ENCODE measurements at places on chromosomes 2 and 18.

DNA sequence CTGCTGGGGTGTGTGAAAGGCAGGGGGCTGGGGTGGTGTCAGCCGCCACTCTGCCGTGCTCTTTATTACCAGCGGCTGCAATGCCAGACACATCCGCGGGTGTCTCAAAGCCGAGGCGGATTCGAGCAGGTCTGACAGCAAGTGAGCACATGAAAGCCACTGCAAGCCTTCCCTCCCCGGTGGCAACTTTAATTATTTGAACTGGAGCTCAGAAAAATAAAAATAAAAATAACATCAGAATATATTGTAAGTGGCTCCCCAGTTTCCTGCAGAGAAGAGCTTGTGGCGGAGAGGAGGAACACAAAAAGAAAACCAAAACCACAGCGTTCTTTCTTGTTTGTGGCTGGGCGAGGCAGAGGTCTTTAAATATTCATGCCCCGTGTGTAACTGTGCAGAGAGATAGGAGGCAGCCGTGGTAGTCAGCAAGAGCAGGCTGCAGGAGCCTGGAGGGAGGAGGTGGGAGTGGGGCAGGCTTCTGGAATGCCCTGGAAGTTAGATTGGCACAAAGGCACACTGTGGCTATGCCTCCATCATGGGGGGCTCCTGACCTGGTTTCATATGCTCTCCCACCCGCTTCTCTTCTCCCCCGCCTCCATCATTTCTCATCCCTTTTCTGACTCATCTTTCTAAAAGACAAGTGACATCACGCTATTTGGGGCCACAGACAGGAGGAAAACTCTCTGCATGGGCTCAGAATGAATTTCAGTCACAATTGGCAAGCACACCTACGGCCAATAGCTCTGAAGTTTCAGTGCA is 199.8 kb downstream of the CLIP4 start:
- DNase-seq = no peak

- no peak for DNase-seq
Observed at GRCh38 chr2:60959501-60959900, 58.0 kb upstream of the PEX13 start.

GRCh38 chr2:240934701-240935102 is 28.6 kb downstream of the CROCC2 start:
- DNase-seq = peak; percentile 59

DNA sequence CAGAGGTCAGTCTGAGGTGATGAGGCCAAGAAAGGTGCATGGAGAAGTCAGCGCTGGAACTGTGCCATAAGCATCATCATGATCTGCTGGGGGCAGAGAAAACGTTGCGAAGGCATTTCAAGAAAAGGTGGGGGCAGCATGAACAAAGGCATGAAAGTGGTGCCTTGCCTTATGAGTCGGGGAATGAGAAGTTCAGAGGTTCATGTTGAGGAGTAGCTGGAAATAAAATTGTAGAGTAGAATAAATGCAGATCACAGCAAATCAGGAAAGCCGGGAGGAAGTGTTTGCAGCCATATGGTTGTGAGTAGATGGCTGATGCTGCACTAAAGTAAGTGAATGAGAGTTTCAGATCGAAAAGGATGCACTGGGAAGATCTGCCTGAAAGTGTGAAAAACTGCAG is 72.1 kb upstream of the ARL5A start:
- DNase-seq = no peak

- DNase-seq = no peak
Observed at GRCh38 chr2:187446711-187447110, 1.3 kb downstream of the CALCRL start.

GRCh38 chr2:113876503-113877387 is 13.1 kb upstream of the ACTR3 start:
- DNase-seq = no peak

DNA sequence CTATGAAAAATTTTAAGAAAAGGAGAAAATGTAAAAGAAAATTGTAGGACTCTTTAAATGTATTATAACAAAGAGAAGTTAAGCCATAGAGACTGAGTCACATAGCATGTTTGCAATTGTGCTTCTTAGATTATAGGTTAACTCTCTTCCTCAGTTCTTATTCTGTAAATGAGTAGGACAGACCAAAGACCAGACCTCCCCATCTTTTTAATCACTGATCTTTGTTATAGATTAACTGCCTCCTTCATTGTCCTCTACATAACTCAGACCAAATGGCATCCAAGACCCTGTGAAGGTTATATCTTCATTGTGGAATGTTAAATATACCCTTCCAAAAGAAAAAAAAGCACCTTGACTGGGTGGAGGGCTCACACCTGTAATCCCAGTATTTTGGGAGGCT is 316.9 kb upstream of the LRRTM4 start:
- no peak for DNase-seq
